ENCODE measurements at places on chromosomes 1 and 21. TPM values are rescaled to one million over a fixed set of nuclear protein-coding genes. Genes with fewer than 3 reads are reported as not detected.
A peak's percentile ranks its signal among the peaks of the same experiment; 100 is the strongest.

The TLCD4 gene
- total RNA-seq, result 7.1 TPM

- DNase-seq, result peak; percentile 94
- H3K36me3 ChIP-seq, result peaks cover 15% of the 10 kb centered on the region
- H3K27ac ChIP-seq, result peak within 1 kb of the TSS; percentile 94
- H3K4me3 ChIP-seq, result peak within 1 kb of the TSS; percentile 90
- H3K27me3 ChIP-seq, result no peaks in the 10 kb centered on the region
- H3K4me1 ChIP-seq, result peaks cover 12% of the 10 kb centered on the region
These were observed at the start of gene GSTM4 for GRCh38 chr1:109655615-109656519. GSTM4 (plus strand) TSS chr1:109656099; CDS start chr1:109656390, 291 bp downstream.

- H3K4me1 ChIP-seq, result no peaks in the 10 kb centered on the region
- no peak for DNase-seq
- no peak overlapping the region for H3K27ac ChIP-seq
- no peaks in the 10 kb centered on the region for H3K36me3 ChIP-seq
- no peak overlapping the region for H3K4me3 ChIP-seq
These were observed 78.7 kb downstream of the PIK3R3 start for GRCh38 chr1:46053734-46054133.

DNA sequence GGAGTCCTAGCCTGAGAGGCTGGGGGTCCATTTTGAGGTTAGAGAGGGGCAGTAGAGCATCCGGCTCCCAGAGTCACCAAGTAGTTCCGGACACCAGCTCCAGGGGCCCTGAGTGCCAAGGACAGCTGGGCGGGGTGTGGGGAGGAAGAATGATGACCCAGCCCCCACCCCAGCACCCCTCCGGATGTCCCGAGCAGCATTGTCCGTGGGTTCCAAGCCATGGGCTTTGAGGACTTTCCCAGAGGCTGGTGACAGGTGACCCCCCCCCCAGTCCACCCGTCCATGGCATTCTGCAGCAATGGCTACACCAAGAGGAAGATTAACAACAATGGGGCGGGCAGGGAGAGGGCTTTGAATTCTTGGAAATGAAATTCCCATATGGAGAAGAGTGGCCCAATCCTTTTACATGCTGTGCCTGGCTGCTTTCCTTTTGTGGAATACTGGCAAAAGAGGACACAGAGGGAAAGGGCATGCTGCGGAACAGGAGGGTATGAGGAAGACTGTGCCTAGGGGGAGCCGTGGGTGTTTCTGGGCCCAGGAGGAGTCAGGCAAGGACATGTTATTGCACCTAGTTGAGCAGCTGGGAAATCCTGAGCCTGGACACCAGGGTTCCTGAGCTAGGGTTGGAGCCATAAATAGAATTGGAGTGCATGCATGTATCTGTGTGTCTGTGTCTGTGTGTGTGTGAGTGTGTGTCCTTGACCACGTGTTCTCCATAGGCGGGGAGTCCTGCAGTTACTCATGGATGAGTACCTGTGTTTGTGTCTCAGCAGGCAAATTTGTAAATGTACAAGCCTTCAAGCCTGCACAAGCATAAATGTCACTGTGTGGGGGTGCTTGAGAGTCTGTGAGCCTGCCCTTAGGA is 956 bp downstream of the ATP1A2 start:
- H3K4me3 ChIP-seq, result no peak overlapping the region
- no peak overlapping the region for H3K27ac ChIP-seq
- DNase-seq, result no peak
- no peaks in the 10 kb centered on the region for H3K27me3 ChIP-seq

DNA sequence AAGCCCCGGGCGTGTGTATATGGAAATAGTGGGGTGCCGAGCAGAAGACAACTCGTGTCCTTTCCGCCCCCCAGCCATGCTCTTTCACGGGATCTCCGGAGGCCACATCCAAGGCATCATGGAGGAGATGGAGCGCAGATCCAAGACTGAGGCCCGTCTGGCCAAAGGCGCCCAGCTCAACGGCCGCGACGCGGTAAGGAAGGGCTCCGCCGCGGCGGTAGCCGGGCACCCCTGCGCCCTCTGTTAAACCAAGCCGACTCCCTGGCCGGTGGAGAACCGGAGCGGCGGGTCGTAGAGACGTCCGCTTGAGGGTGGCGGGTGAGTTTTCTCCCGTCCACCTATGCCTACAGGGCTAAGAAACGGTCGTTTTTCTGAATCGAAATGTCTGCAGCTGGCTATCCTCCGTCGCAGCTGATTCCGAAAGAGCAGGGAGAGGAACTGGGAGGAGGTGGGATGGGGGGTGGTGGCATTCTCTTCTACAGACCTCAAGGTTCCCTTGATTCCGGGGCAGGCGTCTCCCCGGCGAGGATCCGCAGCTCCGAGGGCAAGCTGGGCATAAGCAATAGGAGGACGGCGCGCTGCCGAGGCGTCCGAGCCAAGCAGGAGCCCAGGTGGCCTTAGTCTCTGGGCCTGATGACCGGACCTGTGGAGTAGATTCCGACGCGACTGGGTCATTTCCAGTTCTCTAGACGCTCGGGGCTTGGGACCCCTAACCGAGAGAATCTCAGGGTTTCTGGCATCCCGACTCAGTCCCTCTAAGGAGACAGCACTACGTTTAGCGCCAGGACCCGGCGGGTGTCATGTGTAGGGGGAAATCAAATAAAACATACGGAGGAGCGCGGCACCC is 856 bp downstream of the LHX9 start:
- DNase-seq, result peak; percentile 58
- H3K4me1 ChIP-seq, result peaks cover 7% of the 10 kb centered on the region
- H3K27ac ChIP-seq, result no peak overlapping the region
- no peaks in the 10 kb centered on the region for H3K36me3 ChIP-seq
- H3K27me3 ChIP-seq, result peaks cover 82% of the 10 kb centered on the region

The CTNNBIP1 gene
- 21.9 TPM for total RNA-seq

- H3K27me3 ChIP-seq, result no peaks in the 10 kb centered on the region
- no peak overlapping the region for H3K27ac ChIP-seq
- no peak for DNase-seq
- H3K36me3 ChIP-seq, result no peaks in the 10 kb centered on the region
- peaks cover 14% of the 10 kb centered on the region for H3K4me1 ChIP-seq
These were observed 158.2 kb upstream of the IRF2BP2 start for GRCh38 chr1:234768171-234768568.

GRCh38 chr1:111392460-111392945 is 35.0 kb downstream of the OVGP1 start:
- H3K27ac ChIP-seq, result no peak overlapping the region
- no peaks in the 10 kb centered on the region for H3K36me3 ChIP-seq
- H3K4me1 ChIP-seq, result no peaks in the 10 kb centered on the region
- no peak overlapping the region for H3K4me3 ChIP-seq
- no peaks in the 10 kb centered on the region for H3K27me3 ChIP-seq
- no peak for DNase-seq

The LTN1 gene
- 25.0 TPM for total RNA-seq

The AZIN2 gene
- total RNA-seq, result 4.9 TPM

GRCh38 chr1:219581344-219581743 is 31.6 kb downstream of the ZC3H11B start:
- H3K4me3 ChIP-seq, result no peak overlapping the region
- no peak for DNase-seq
- H3K27ac ChIP-seq, result no peak overlapping the region
- no peaks in the 10 kb centered on the region for H3K27me3 ChIP-seq

DNA sequence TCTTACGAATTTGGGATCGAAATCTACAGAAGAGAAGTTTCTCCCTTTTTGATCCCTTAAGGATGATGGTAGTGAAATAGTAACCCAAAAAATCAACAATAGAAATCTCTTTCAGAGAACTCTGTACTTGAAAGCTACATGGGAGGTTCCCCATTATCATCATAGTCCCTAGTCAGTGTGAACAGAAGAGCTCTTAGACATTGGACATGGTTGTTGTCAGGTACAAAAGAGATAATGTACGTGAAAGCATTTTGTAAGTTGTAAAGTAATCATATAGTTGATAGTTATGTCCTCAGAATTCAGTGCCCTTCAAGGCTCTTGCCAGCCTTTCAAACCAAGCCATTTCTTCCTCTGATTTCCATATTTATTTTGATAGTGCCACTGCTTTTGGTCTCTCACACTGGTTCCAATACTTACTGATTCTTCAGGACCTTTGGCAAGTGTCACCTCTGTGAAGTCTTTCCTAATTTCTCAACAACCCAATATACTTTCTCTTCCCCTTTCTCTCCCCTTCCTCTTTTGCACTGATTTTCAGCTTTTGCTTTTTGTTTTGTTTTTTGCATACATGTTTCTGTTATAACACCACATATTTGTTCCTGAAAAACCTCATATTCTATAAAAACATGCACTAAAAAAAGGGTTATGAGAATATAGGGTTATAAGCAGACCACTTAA is 22.4 kb downstream of the VPS45 start:
- no peak overlapping the region for H3K4me3 ChIP-seq
- H3K27me3 ChIP-seq, result no peaks in the 10 kb centered on the region
- peaks cover 4% of the 10 kb centered on the region for H3K36me3 ChIP-seq
- no peak for DNase-seq
- H3K27ac ChIP-seq, result no peak overlapping the region

The ADAMTS4 gene
- 14.0 TPM for total RNA-seq

The TIE1 gene
- total RNA-seq, result 46.3 TPM

GRCh38 chr1:231666220-231666936 is 39.8 kb downstream of the DISC1 start:
- no peak overlapping the region for H3K27ac ChIP-seq
- H3K27me3 ChIP-seq, result no peaks in the 10 kb centered on the region
- DNase-seq, result no peak
- H3K36me3 ChIP-seq, result no peaks in the 10 kb centered on the region

GRCh38 chr1:167082511-167083027 is 7.6 kb downstream of the GPA33 start:
- no peaks in the 10 kb centered on the region for H3K27me3 ChIP-seq
- no peak for DNase-seq
- H3K4me1 ChIP-seq, result no peaks in the 10 kb centered on the region
- H3K27ac ChIP-seq, result no peak overlapping the region
- no peaks in the 10 kb centered on the region for H3K36me3 ChIP-seq
- no peak overlapping the region for H3K4me3 ChIP-seq

GRCh38 chr1:162924179-162924578 is 63.2 kb upstream of the CCDC190 start:
- H3K4me3 ChIP-seq, result no peak overlapping the region
- no peaks in the 10 kb centered on the region for H3K27me3 ChIP-seq
- no peak for DNase-seq
- no peak overlapping the region for H3K27ac ChIP-seq
- H3K36me3 ChIP-seq, result no peaks in the 10 kb centered on the region

The OR10J4 gene
- not detected for total RNA-seq

The AGBL4 gene
- 2.7 TPM for total RNA-seq

DNA sequence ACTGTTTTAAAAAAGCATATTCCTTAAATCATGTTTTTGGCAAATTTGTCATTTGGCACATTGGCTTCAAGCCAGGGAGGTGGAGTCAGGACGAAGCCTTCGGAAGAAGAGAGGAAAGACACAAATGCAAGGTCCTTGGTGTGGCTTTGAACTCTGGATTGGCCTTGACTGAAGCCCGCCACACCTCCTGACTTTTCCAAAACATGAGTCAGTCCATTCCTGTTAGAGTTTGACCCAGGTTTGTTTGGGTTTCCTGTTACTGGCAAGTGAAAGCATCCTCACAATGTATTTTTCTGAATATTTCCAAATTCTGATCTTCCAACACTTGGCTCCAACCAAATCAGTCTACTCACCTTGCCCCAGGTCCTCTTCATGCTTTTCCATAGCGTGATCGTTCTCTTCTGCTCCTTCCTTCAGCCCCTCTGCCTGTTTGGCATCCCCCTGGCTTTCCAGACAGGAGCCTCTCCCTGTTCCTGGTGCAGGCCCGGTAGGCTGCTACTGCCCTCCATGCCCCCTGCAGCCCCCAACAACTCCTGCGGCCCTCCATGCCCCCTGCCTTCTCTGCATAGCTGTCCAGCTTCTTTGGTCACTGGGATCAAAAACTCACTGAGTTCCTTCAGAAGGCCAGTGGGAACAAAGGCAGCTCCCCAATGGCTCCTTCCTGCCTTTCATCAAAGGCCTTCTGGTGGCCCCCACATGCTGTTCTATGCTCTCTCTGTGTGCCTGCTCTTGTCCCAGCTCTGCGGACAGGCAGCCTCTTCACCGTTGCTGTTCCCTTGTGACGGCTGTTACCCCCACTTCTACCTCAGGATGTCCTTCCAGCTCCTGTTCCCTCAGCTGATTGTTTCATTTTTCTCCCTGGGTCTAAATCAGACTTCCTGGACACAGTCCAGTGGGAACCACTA is 30.4 kb upstream of the SLC30A1 start:
- no peaks in the 10 kb centered on the region for H3K27me3 ChIP-seq
- H3K4me3 ChIP-seq, result no peak overlapping the region
- H3K36me3 ChIP-seq, result no peaks in the 10 kb centered on the region
- no peak for DNase-seq

DNA sequence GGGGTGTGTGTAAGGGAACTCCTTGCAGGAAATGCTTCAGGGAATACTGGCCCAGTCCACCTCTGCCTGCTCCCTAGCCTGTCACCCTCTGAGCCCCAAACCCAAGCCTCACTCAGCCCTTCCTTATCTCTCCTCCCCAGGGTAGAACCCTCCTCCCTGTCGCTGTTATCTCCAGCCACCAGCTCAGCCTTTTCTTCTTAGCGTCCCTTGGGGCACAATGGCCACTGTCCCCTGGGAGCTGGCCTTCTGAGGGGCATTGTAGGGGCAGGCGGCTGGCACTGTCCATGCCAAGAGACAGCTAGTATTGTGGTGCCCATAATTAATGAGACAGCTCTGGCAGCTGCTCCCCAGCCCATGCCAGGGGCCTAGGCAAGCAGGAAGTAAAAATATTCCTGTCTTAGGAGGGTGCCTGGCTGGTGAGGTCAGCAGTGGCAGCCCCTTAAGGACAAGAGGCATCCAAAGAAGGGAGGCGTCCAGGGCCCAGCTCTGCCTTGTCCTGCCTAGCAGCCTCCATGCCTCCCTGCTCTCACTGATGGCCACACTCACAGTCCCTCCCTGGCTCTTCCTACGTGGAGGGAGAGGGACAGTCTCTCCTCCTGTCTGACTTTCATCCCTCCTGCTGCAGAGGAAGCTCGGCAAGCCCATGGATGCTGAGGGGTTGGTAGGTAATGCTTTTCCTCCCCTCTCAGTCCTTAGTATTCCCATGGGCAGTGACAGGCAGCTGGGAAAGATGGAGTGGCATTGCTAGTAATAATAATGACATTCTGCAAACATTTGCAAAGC is 37.5 kb downstream of the KCNQ4 start:
- peaks cover 7% of the 10 kb centered on the region for H3K4me1 ChIP-seq
- H3K4me3 ChIP-seq, result no peak overlapping the region
- no peaks in the 10 kb centered on the region for H3K27me3 ChIP-seq
- no peak for DNase-seq
- H3K36me3 ChIP-seq, result no peaks in the 10 kb centered on the region
- no peak overlapping the region for H3K27ac ChIP-seq

The TMEM82 gene
- total RNA-seq, result 2.0 TPM
